Right forelimb (tissue), 1 donor: ENCODE measurements at places on chromosomes 1 and 21.

DNA sequence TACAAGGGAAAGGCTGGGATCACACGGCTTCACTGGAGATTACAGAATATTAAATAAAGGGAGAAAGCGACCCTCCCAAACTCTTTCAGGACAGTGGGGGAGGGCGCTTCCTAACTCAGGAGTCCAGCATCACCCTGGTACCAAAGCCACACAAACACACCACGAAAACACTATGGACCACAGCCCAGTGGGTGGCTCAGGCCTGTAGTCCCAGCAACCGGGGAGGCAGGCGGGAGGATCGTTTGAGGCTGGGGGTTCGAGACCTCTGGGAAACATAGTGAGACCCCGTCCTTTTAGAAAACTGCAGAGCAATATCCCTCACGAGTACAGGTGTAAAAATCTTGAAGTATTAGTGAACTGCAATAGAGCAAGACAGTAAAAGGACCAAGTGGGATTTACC, 16.0 kb downstream of the TRIM11 start:
- DNase-seq, result no peak

DNA sequence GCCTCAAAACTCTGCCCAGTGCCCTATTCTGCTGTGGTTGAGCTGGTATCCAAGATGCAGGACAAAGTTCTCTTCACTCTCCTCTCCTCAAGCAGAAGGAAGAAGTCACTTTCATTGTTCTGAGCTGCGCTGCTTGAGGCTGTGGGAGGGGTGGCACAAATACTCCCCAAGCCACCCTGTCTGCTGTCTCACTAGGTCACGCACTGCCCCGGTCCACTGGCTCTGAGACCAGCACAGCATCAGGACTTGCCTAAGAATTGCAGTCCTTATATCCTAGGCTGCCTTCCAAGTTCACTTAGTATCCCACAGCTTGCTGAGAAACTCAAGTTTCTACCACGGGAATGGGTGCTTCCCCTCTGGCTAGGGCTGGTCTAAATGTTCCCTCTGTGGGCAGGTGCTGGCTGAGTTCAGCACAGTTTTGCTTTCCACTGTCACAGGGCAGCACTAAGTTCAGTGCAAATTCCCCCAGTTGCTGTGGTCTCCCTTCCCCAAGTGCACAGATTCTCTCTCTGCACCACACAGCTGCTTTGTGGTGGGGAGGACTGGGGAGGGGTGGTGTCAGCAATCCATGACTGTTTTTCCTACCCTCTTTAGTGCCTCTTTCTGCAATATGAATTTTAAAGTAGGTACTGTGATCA, 32.4 kb downstream of the SLC9C2 start:
- no peak for DNase-seq

DNA sequence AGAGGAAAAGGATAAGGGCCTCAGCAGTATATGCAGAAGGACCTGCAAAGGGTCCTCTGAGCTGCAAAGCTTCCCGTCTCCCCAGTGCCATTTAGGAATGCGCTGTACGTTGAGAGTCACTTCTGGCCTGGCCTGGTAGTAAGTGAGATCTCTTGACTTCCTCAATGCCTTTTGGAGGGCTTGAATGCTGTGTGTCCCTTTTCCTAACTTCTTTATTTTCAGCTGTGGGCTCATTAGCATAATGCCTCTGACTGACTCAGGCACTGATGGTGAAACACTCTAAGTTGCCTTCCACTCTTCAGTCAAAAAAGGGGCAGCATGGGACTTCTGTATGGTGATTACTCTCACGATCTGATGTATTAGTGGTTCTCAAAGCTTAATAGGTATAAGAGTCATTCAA, 49.9 kb downstream of the XCL1 start:
- no peak for DNase-seq

GRCh38 chr1:160284220-160284781, 632 bp downstream of the PEX19 start:
- DNase-seq, result no peak

DNA sequence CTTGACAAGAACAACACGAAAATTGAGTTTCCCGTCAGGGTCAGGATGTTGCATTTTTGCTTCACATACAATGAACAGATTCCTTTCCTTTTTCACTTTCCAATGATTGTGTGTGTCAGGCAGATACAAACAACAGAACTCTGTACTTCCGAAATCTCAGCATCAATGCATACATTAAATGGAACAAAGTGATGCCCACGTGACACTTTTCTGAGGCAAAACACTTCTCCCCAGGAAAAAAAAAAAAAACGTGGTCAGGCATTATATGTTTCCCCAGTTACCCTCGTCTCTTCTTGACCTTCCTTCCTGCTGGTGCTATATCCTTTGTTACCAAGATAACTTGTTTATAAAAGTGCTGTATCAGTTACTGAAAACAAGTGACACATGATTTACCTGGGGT, 181.8 kb downstream of the ZNF281 start:
- no peak for DNase-seq

GRCh38 chr1:5774019-5774418, 218.2 kb downstream of the NPHP4 start:
- no peak for DNase-seq
